Stimulated activated CD8-positive, alpha-beta memory T cell treated with anti-CD3 and anti-CD28 coated beads, Interleukin-2, amount 100 ng/mL, for 1 hour (primary cell): ENCODE measurements at places on chromosomes 6 and 20.

- no peak for DNase-seq
Observed at GRCh38 chr6:41892921-41893564, 2.1 kb downstream of the USP49 start.

- DNase-seq, result no peak
Observed at GRCh38 chr20:35355372-35355771, 56.4 kb downstream of the UQCC1 start.

DNA sequence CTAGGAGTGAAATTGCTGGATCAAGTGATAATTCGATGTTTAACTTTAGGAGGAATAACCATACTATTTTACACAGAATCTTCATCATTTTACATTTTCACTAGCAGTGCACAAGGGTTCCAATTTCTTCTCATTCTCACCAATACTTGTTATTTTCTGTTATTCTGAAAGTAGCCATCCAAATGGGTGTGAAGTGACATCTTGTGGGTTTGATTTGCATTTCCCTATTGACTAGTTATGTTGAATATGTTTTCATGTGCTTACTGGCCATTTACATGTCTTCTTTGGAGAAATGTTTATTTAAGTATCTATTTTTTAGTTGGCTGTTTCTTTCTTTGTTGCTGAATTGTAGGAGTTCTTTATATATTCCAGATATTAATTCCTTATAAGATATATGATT is 164.3 kb downstream of the CD109 start:
- DNase-seq, result no peak

GRCh38 chr6:111978532-111979149 is 75.3 kb upstream of the CCN6 start:
- DNase-seq, result no peak

DNA sequence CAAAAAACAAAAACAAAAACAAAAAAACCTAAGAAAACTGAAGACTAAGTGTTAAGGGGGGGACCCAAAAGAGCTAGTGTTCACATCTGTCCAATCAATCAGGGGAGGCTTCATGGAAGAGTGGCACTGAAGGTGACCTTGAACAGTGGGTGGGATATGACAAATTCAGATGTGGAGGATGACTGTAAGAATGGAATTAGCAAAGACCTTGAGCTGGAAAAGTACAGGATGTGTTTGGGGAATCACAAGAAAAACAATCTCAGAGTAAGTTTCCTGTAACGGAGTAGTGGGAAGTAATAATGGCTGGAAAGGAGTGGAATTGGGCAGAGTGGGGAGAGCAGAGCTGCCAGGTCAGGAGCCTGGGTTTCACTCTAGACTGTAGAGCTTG is 2.9 kb upstream of the IER3 start:
- no peak for DNase-seq

DNA sequence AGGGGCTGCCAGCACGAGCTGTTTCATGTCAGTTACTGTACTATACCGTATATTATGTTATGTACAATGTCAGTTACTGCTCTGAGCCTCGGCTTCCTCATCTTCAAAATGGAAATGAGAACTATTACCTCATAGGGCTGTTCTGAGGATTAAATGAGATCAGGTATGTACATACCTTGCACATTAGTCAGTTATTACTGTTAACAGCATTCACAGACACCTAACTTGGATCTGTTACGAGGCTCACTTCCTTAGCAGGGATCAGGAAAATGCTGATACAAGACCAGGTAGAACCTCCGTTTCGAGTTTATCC is 69.7 kb upstream of the TBC1D7 start:
- no peak for DNase-seq

DNA sequence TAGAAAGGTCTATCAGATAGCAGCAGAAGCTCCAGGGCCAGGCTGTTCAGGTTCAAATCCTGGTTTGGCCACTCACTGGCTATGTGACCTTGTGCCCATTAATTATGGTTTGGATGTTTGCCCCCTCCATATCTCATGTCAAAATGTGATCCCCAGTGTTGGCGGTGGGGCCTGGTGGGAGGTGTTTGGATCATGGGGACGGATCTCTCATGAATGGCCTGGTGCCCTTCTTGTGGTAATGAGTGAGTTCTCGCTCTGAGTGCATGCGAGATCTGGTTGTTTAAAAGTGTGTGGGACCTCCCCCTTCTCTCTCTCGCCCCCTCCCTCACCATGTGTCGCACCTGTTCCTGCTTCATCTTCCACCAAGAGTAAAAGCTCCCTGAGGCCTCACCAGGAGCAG is 240.9 kb downstream of the LRFN2 start:
- no peak for DNase-seq

GRCh38 chr6:129184808-129185366 is 301.9 kb downstream of the LAMA2 start:
- DNase-seq, result no peak

GRCh38 chr6:54083287-54083686 is 28.0 kb upstream of the MLIP start:
- DNase-seq, result no peak

DNA sequence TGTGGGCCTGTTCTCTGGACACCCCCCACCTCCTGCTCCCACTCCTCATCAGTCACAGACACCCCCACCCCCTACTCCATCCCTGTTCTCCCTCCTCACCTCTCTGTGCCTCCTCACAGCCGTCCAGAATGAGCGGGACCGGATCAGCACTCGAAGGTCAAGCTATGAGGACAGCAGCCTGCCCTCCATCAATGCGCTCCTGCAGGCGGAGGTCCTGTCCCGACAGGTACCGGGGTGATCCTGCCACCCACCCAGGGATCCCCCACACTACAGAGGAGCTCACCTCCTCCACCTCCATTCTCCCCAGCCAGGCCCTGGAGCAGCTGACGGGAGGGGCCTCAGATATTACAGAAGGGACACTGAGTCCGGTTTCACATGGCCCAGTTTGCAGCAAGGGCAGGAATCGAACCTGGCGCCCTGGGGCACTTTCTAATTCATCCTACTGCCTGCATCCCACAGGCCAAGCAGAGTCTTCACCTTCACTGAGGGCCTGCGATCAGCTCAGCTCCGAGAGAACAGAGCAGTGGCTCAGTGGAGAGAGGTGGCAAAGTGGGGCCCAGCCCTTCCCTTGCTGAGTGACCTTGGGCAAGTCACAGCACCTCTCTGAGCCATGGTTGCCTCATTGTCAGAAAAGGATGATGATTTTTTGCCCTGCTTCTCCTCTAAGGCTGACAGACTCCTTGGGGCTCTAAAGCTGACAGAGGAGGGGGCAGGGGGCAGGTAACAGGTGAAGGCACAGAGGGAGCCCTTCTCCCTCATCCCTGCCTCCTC is 58.3 kb downstream of the HNF4A start:
- DNase-seq, result no peak

GRCh38 chr6:30163090-30163917 is at the start of gene TRIM15:
Gene TRIM15, plus strand, starts transcription at chr6:30163546. Its CDS starts 139 bp downstream, at chr6:30163685.
- no peak for DNase-seq

GRCh38 chr6:132496519-132497180 is 16.3 kb downstream of the STX7 start:
- no peak for DNase-seq

DNA sequence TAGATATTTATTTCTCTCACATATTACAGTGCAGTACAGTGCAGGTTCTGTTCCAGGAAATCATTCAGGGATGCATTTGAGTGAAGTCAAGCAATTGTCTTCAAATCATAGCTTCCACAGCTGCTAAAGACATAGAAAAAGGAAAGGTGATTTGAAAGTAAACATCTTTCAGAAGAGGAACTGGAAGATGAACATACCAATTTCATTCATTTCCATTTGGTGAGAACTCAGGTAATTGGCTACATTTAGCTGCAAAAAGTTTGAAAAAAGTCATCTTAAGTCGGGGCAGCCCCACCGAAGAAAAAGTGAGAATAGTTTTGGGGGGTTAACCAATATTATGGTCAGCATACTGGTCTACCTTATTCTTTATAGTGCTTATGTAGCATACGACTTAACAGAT is 61.4 kb upstream of the IL20RA start:
- no peak for DNase-seq

- no peak for DNase-seq
Observed at GRCh38 chr20:5621305-5621704, 128.9 kb upstream of the SHLD1 start.

GRCh38 chr6:83098589-83098988 is 31.1 kb downstream of the DOP1A start:
- DNase-seq, result no peak

GRCh38 chr20:38308047-38308438 is 4.1 kb downstream of the BPI start:
- no peak for DNase-seq

DNA sequence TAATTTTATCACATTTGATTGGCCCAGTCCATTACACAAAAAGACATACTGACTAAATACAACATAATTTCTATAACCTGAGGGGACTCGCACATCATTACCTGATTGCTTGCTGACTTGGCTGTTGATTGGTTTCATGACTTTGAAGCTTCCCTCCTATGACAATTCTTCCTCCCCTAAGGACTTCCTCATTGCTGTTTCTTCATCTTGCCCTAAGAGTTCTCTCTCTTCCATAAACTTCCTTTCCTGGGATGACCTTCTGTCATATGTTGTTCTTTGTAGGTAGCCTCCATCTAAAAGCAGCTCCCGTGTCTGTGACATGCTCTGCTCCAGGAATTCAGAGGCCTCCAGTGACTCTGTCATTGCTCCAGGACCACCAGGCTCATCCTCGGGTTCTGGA is 22.6 kb downstream of the RSPH3 start:
- no peak for DNase-seq

DNA sequence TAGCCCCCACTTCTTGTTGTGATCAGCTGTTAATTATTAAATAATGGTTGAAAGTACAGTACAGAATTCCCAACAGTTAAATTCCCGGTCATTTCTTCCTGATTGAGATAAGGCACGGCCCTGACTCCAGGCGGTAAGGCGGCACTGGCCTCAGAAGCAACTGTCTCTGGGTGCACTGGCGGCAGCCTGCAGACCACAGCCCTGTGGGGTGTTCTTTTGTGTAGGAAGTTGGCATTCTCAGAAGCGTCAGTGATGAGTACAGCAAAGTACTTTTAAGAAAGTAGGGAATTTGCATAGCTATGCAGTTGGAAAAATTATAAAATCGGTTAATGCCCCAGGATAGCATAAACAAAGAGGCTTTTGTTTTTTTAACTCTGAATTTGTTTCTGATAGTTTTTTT is 50.5 kb downstream of the SAMD5 start:
- no peak for DNase-seq

DNA sequence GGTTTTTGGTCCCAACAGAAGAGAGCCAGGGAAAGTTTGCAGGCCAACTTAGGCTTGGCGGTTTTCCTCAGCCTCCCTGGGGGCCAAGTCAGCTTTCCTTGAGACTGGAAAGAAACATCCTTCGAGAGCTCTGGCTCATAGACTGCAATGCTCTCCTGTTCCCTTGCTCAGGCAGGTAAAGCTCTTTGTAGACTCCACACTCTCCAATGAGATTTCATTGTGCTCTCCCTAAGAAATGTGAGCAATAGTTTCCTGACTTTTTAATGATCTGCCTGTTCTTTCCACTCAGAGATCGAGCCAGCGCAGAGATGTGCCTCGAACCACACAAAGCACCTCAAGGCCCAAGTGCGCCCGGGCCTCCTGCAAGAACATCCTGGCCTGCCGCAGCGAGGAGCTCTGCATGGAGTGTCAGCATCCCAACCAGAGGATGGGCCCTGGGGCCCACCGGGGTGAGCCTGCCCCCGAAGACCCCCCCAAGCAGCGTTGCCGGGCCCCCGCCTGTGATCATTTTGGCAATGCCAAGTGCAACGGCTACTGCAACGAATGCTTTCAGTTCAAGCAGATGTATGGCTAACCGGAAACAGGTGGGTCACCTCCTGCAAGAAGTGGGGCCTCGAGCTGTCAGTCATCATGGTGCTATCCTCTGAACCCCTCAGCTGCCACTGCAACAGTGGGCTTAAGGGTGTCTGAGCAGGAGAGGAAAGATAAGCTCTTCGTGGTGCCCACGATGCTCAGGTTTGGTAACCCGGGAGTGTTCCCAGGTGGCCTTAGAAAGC is 13.9 kb downstream of the TNFAIP3 start:
- no peak for DNase-seq

- no peak for DNase-seq
Observed at GRCh38 chr6:18187701-18188100, 32.5 kb downstream of the KDM1B start.

DNA sequence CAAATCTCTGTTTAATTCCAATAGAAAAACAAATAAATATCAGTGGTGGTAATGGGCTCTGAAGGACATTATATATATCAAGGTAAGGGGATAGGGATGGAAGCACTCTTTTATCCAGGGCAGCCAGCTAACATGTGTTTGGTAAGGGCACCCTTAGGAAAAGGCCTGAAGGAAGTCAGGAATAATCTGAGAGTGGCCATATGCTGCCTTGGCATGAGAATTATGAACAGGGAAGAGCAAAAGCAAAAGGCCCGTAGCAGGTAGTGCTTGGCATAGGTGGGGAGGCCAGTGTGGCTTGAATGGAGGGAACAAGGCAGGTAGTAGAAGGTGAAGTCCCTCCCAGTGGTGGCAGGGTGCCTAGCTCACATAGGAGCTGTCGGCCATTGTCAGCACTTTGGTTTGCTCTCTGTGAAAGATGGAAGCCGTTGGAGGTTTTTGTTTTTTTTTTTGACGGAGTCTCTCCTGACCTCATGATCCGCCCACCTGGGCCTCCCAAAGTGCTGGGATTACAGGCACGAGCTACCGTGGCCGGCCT is 39.6 kb upstream of the CSE1L start:
- DNase-seq, result no peak

- DNase-seq, result no peak
Observed at GRCh38 chr6:166152660-166153059, 15.0 kb downstream of the TBXT start.

GRCh38 chr20:12644461-12644860 is 364.3 kb upstream of the SPTLC3 start:
- DNase-seq, result no peak

DNA sequence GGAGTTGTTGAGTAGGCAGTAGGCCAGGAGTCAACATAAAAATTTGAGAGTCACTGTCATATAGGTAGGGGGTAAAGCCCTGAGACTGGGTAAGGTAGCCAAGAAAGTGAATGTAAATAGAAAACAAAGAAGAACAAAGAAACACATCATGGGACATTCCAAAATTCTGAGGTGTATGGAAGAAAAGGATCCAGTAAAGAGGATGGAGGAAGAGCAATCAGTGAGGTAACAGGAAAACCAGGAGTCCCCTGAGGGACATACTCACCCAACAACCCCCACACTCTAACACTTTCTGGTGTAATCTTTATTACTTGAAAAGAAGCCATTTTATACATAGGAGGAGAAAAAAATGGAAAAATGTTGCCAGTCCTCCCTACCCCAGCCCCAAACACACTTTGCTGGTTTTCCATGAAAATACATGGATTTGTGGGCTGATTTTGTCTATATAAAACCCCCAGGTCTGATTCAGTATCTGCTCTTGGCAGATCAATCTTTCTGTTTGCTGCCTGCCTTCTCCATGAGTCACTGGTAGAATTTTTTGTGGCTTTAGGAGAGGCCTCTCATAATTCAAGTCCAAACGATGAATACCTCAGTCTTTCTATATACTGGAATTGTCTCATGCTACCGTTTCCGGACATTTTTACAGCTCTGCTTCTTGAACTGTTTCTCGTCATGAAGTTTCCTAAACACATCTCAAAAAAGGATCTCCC is 271.4 kb upstream of the MAN1A1 start:
- no peak for DNase-seq
